ENCODE measurements at places on chromosomes 7 and 10.

GRCh38 chr10:34736976-34737771 is 77.9 kb downstream of the PARD3 start:
- no peak overlapping the region for H3K27ac ChIP-seq
- no peaks in the 10 kb centered on the region for H3K27me3 ChIP-seq
- no peaks in the 10 kb centered on the region for H3K36me3 ChIP-seq
- DNase-seq: no peak

DNA sequence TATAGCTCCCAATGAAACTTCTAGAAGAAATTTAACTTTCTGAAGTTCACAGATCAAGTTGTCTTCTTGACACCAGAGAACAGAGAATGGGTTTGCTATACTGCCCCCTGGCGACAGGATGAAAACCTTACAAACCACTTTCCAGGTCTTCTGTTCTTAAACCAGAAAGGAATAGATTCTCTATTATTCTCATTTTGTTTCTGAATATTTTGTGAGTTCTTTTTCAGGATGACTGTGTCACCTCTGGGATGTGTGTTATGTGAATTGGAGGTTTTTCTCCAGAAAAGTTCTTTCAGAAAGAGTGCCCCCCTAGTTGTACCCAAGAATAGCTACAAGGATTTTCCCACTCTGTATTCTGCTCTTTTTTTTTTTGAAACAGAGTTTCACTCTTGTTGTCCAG is 6.3 kb downstream of the IFT22 start:
- peaks cover 9% of the 10 kb centered on the region for H3K36me3 ChIP-seq
- DNase-seq: no peak
- no peak overlapping the region for H3K4me3 ChIP-seq
- H3K4me1 ChIP-seq: no peaks in the 10 kb centered on the region
- H3K27ac ChIP-seq: no peak overlapping the region

DNA sequence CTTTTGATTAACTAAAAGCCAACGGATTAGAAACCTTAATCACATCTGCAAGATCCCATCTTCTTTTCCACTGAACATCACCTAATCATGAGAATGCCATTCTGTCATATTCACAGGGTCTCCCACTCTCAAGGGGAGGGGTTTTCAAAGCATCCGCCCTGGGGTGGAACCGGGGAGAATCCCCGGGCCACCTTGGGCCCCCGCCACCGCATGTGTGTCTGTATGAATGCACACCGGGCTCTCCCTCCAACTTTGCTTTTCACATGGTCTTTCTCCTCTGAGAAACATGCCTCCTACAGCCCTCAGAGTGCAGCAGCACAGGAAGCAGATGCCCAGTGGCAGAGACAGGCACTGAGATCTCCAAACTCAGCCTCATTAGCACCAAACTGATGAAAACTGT is 233.2 kb upstream of the PPP2R2D start:
- H3K36me3 ChIP-seq: no peaks in the 10 kb centered on the region
- H3K4me1 ChIP-seq: no peaks in the 10 kb centered on the region
- H3K4me3 ChIP-seq: no peak overlapping the region
- H3K27me3 ChIP-seq: no peaks in the 10 kb centered on the region

DNA sequence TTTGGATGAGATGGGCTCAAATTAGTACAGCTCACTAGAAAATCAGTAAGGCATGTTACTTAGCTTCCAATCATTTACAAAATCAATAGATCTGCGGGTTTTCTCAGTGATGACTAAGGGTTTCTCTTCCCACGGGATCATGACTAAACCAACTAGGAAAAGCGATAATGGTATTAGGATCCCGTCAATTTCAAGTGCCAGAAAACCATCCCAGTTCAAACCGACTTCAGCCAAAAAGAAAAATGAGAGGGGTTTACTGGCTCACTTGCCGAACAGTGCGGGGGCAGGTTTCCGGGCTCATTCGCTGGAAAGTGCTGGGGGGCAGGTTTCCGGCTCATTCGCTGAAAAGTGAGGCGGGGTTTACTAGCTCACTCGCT is 62.1 kb upstream of the LYZL2 start:
- H3K4me3 ChIP-seq: no peak overlapping the region
- H3K27me3 ChIP-seq: no peaks in the 10 kb centered on the region
- peaks cover 1% of the 10 kb centered on the region for H3K4me1 ChIP-seq
- H3K36me3 ChIP-seq: no peaks in the 10 kb centered on the region
- DNase-seq: no peak

- H3K27me3 ChIP-seq: no peaks in the 10 kb centered on the region
- H3K4me1 ChIP-seq: no peaks in the 10 kb centered on the region
Observed at GRCh38 chr10:94251098-94251497, 111.6 kb downstream of the NOC3L start.

DNA sequence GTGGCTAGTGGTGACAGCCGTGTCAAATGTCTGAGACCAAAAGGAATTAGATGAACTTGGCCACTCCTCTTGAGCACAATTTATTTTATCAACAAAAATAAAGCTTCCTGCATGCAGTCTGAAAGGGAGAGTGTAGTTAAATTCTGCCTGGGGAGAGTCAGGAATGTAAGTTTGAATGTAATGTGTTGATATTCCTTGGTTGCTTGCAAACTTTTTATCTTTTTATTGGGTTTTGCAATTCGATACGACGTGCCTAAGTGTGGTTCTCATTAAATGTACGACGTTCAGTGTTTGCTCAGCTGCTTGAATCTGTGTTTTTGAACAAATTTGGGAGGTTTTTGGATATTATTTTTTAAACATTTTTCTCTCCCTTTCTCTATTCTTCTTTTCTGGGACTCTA is 839.9 kb downstream of the CCSER2 start:
- H3K36me3 ChIP-seq: no peaks in the 10 kb centered on the region
- H3K27ac ChIP-seq: no peak overlapping the region
- no peak for DNase-seq
- H3K4me3 ChIP-seq: no peak overlapping the region
- H3K4me1 ChIP-seq: no peaks in the 10 kb centered on the region

DNA sequence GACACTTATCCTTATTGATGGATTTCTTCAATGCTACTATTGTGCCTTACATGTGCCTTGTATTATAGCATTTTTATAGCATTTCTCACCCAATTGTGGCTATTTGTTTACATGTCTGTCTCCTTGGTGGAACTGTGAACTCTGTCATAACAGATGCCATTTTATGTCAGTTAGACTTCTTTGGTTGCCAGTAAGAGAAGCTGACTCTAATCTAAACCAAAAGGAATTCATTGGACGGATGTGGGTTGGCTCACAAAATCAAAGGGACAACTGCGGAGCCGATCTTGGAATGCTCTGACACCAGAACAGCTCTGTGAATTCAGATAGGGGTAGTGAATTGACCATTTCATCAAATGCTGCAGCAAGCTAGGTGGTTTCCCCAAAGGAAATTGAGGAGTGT is 15.0 kb downstream of the GARIN1A start:
- no peak for DNase-seq
- H3K4me3 ChIP-seq: no peak overlapping the region
- no peaks in the 10 kb centered on the region for H3K4me1 ChIP-seq
- H3K27me3 ChIP-seq: no peaks in the 10 kb centered on the region

DNA sequence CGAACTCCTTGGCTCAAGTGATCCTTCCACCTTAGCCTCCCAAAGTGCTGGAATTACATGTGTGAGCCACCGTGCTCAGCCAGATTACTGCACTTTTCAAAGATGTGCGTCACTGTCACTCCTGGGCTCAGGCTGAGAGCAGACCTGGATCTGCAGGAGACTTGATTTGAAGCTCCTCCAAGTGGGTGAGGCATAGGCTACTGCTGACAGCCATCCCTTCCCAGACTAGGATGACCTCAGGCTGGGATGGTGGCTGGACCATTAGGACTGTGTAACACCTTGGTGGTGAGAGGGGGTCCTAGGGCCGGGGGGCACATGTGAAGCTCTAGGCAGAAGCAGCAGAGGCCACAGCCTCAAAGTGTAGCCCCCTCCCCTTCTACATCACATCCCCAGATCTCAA is 8.2 kb upstream of the SRRM3 start:
- H3K4me1 ChIP-seq: peaks cover 2% of the 10 kb centered on the region
- H3K27ac ChIP-seq: no peak overlapping the region
- no peak overlapping the region for H3K4me3 ChIP-seq
- DNase-seq: no peak

DNA sequence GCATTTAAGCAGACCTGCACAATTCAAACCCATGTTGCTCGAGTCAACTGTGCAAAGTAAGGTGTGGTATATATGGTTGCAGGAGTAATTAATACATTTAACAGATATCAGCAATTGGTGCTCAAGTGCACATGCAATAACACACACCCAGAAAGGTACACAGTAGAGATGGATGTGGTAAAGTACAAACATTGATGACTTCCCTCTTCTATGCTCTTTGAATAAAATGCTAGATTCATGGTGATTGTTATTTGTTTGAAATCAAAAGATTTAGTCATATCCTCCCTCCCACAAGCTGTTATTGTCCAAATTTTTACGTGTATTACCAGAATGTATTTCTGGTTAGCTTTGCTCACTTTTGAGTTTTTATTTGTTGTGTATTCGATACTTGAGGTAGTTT is 262.0 kb upstream of the CSTF2T start:
- no peaks in the 10 kb centered on the region for H3K27me3 ChIP-seq
- H3K4me3 ChIP-seq: no peak overlapping the region
- no peaks in the 10 kb centered on the region for H3K36me3 ChIP-seq

DNA sequence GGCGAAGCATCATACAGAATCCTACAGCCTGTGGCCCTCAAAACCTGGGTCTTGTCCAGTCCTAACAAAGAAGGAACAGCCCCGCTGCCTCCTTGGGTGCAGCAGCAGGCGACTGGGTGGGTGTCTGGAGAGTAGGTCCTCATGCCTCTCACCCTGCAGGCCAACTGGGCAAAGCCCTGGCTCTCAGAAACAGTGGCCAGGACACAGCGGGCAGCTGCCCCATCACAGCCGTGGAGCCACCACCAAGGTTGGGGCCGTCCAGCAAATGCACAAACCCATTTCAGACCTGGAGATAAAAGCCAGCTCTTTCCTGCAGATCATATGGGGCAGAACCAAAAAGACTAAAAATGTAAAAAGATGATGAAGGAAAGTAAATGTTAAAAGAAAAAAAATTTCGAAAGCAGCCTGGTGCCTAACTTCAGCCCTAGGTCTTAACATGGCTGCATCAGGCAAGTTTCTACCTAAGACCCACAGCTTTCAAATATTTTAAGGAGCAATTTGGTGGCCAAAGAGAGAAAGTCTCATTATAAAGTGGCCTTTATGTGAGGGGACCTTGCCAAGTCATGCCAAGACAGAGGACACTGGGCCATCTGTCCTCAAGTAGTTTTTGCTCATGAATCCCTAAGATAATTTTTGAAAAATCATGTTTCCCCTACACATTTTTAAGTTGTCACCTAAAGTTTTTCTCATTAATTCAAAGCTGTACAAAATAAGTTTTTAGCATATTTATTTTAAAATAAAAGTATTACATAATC is 142.1 kb downstream of the PAXIP1 start:
- H3K27me3 ChIP-seq: no peaks in the 10 kb centered on the region
- no peak overlapping the region for H3K4me3 ChIP-seq
- no peaks in the 10 kb centered on the region for H3K36me3 ChIP-seq
- no peak for DNase-seq

DNA sequence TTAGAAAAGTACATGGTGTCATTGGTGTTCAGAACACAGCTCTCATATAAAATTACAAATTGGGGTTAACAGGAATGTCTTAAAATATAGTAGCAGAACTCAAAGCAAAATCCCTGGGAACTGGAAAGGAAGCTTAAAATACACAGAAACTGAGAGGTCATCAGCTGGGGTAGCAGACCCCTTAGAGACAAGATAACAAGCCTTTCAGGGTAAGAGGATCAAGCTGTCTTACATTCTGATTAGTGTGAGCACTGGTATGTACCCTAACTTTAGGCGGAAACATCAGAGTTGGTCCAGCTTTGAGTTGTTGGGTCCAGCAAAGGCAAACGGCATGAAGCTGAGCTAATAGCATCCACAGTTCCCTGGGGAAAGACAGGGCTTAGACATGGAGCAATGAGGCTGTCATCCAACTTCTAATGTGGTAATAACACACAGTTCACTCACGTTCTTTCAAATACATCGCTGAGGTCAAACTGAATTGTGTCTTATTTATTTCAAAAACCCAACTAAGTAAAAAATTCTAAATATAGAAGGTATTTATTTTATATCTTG is 32.6 kb downstream of the ARHGAP21 start:
- DNase-seq: no peak
- H3K36me3 ChIP-seq: no peaks in the 10 kb centered on the region
- H3K4me3 ChIP-seq: no peak overlapping the region

- no peaks in the 10 kb centered on the region for H3K36me3 ChIP-seq
- no peaks in the 10 kb centered on the region for H3K4me1 ChIP-seq
- no peak for DNase-seq
Observed at GRCh38 chr10:129607607-129608109, 140.6 kb downstream of the MGMT start.

GRCh38 chr10:26374426-26374825 is 63.7 kb upstream of the APBB1IP start:
- no peak overlapping the region for H3K27ac ChIP-seq
- H3K4me3 ChIP-seq: no peak overlapping the region
- H3K4me1 ChIP-seq: no peaks in the 10 kb centered on the region
- no peaks in the 10 kb centered on the region for H3K27me3 ChIP-seq
- H3K36me3 ChIP-seq: no peaks in the 10 kb centered on the region

DNA sequence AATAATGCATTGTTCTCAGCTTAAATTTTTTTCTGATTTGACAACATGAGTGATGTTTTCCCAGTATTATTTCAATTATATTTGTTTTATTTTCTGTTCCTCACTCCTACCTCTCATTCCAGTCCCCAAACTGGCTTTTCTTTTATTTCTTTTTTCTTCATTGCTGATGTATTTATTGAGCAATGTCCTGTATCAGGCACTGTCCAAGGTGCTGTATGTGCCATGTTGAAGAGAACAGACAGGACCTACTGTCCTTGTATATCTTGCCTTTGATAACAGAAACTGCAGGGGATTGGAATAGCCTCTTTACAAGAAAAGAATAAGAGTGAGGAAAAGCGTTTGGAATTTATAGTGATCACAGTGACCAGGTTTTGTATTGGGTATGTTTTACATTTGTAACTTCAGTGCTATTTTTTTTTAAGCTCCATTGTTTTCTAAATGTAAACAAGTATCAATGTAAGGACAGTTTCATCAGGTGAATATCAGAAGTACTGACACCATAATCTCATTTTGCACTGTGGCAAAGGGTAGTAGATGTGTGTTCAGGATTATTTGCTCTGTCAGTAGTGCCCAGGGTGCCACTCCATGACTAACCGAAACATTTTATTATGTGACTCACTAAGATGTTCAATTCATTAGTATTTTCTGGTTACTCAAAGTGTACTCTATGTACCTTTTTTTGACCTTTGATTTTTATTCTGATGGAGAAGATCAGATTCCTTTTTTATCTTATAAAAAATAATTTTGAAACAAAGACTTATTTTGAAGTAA is 15.6 kb upstream of the CLDN12 start:
- no peaks in the 10 kb centered on the region for H3K36me3 ChIP-seq
- no peak overlapping the region for H3K27ac ChIP-seq
- no peaks in the 10 kb centered on the region for H3K27me3 ChIP-seq
- no peaks in the 10 kb centered on the region for H3K4me1 ChIP-seq
- H3K4me3 ChIP-seq: no peak overlapping the region

- no peaks in the 10 kb centered on the region for H3K4me1 ChIP-seq
- H3K27me3 ChIP-seq: no peaks in the 10 kb centered on the region
- no peak overlapping the region for H3K27ac ChIP-seq
- DNase-seq: no peak
Observed at GRCh38 chr10:3143791-3144434, 28.7 kb downstream of the PITRM1 start.

GRCh38 chr10:69123306-69123746 is 652 bp upstream of the VPS26A start:
- H3K27me3 ChIP-seq: no peaks in the 10 kb centered on the region
- no peak for DNase-seq
- H3K36me3 ChIP-seq: no peaks in the 10 kb centered on the region
- no peaks in the 10 kb centered on the region for H3K4me1 ChIP-seq
- peak overlapping the region; percentile 41 for H3K4me3 ChIP-seq
